Kidney capillary endothelial cell (primary cell): ENCODE measurements at places on chromosomes 2 and 18.

- no peak for DNase-seq
Measured at GRCh38 chr2:29307519-29307918, 192.3 kb downstream of the CLIP4 start.

DNA sequence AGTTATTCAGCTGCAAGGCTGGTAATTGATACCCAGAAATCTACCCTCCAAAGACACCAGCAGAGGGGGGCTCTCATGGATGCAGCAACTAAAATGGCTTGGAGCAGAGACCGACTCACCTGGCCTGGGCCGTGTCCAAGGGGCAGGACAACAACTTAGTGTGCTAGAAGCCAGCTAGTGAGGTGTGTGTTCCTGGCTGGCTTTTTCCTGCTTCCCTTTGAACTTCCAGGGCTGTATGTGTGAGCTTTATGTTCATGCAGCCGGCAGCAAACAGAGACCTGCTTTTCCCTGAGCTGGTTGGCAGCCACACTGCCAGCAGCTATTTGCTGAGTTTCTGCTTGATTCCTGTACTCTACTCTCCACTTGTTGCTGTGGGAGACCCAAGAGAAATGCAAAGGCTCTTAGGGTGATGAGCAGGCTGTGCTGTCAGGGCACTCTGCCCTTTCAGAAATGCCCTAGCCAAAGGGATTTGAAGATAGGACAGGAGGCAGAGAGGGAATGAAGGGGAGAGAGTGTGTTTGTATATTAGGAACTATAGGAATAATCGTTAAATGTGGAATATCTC lies 23.7 kb upstream of the GRP start:
- no peak for DNase-seq

DNA sequence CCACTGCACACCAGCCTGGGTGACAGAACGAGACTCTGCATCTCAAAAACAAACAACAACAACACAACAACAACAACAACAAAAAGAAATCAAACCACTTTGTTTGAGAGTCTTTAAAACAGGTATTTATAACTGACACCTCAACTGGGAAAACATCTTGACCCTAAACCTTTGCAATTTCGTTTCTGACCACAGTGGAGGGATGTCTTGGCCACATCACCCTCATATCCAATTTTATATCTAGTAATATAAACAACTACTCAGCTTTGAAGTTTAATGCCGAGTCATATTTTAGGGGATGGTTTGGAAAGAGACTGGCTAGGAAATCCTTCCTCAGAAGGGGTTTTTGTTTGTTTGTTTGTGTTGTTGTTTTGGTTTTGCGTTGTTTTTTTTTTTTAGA lies 37.8 kb upstream of the RMDN2 start:
- DNase-seq, result no peak

GRCh38 chr2:223696719-223697118 lies 94.6 kb upstream of the SCG2 start:
- peak; percentile 29 for DNase-seq

DNA sequence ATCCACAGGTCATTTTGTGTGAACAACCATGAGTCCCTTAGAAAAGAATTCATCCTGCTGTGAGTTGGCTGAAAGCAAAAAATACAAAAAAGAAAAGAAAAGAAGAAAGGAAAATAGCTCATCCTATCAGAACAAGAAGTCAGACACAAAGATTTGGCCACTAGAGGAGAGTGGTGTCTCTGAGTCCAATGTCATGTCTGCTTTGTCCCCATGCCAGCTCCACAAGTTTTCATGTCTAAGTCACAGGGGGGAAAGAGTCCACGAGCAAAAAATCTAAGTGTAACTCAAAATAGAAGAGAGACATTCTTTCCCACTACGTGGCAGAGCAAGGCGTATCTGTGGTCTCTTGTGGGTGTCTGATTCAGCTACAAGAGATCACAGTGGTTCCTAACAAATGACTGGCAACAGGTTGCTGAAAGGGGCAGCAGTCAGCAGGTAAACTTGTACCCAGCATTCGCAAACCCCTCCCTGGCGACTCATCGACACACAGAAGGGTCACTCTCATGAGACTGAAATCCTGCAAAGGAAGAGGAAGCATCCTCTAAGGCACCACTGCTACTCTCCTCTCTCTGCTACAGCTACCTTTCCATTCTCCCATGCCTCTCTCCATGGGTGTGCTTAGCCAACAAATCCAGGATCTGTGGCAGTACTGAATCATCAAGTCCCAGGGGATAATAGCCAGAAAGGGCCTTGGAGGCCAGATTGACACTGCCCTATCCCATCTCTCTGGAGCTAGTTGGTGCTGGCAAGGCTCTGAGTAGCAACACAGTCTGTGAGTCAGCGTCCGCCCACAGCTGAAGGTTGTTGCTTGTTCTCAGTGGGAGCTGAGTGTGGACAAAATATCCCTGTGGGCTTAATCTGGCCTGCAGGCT lies 123.0 kb upstream of the SLC39A10 start:
- DNase-seq, result no peak

GRCh38 chr2:3785220-3785889 lies 82.0 kb downstream of the DCDC2C start:
- no peak for DNase-seq

GRCh38 chr18:25985707-25986394 lies 104.6 kb downstream of the SS18 start:
- DNase-seq, result no peak

DNA sequence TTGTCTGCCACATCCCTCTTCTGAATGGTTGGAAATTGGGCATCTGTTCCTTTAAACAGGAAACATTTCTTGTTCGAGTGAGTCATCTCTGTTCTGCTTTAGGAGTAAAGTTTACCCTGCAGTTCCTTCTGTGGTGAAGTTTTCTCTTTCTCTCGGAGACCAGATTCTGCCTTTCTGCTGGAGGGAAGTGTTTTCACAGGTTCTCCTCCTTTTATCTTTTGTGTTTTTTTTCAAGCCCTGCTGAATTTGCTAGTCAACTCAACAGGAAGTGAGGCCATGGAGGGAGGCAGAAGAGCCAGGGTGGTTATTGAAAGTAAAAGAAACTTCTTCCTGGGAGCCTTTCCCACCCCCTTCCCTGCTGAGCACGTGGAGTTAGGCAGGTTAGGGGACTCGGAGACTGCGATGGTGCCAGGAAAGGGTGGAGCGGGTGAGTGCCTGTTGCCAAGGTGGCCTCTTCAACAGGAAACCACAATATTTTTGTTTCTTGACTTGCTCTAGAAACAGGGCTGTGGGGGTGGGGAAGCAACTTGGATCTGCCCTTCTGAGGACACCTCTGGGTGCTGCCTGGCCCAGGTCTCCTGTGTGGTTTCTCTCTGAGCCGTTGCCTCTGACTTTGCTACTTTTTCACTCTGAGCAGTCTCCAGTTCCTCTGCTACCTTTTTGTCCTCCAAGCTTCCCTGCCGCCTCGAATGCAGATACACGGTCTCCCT lies 2.2 kb upstream of the CASP8 start:
- peak; percentile 85 for DNase-seq

DNA sequence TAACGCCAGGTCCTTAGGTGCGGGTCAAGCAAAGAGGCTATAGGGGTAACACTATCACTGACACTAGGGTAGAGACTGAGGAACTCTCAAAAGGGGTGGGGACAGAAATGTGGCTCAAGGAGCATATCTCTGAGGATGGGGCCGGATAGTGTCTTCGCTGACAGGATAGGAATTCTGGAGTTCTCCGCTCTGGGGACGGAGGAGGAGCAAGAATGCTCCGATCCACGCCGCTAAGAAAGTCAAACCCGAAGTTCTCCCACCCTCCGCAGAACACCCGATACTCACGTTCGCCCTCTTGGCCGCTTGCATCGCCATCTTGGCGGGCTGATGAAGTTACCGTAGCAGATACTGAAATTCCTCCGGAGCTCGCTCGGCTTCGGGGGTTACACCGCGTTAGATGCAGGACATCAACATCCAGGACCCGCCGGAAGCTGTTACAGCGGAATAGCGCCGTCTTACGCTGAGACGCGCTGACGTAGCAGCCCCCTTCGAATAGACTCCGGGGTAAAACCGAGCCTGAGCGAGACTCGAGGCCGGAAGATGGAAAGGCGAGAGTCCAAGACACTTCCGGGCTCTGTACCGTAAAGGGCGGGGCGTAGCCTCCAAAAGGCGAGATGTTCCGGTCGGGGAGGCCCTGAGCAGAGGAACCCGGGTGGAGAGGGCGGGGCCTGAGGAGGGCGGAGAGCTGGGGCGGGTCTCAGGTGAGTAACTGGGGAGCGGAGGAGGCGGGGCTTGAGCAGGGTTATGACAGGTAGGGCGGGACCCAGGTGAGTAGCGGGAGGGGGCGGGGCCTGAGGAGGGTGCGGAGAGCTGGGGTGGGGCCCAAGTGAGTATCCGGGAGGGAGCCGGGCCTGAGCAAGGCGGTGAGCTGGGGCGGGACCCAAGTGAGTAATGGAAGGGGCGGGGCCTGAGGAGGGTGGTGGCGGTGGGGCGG lies at the start of gene SF3B6:
TSS of gene SF3B6 (minus strand) at position 412 of the 934 bp plus-strand sequence. CDS start at position 315, 97 bp downstream.
- DNase-seq, result peak; percentile 96

- no peak for DNase-seq
Measured at GRCh38 chr2:230589497-230590015, 123.1 kb upstream of the CAB39 start.

DNA sequence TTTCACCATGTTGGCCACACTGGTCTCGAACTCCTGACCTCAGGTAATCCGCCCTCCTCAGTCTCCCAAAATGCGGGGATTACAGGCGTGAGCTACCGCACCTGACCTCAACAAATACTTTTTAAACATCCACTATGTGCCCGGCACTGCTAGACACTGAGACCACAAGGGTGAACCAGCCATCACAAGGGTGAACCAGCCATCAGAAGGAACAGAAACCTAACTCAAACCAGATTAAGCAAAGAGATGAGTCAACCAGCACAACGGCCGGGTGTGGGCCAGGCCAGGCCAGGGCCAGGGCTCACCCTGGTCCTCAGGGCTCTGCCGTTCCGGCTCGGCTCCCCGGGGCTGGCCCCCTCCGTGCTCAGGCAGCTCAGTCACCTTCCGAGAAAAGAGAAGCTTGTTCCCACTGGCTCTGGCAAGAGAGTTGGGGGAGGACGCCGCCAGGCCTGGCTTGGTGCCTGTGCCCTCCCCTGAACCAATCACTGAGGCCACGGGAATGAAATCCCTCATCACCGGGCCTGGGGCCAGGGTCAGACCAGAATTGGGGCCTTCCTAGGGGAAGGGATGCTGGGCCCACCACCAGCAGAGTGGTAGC lies 4.4 kb downstream of the TEX44 start:
- no peak for DNase-seq

DNA sequence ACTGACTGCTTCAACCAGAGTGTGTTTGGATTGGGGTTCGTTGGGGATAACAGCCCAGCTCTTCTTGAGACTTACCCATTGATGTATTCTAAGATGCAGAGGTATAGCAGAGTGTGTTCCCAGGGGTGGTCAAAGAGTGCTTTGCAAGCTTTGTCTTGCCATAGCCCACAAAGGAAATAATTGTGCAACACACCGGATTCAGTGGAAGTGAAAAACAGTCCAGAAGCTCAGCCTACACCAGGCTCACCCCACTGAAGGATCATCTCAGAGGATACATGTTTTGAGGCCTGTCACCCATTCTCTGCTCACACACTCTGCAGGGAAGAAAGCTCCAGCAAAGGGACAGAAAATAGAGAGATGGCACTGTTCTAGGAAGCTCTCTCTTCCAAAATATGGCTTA lies 9.6 kb downstream of the CACNB4 start:
- DNase-seq, result no peak

GRCh38 chr2:145260081-145260480 lies 740.2 kb upstream of the ZEB2 start:
- DNase-seq, result no peak

- DNase-seq, result no peak
Measured at GRCh38 chr2:113273027-113273551, 5.6 kb downstream of the PAX8 start.

GRCh38 chr2:130289780-130290179 lies 52.9 kb upstream of the IMP4 start:
- no peak for DNase-seq

- no peak for DNase-seq
Measured at GRCh38 chr2:202355993-202356505, 20.1 kb upstream of the BMPR2 start.

- no peak for DNase-seq
Measured at GRCh38 chr2:113013336-113013661, 8.0 kb downstream of the IL36A start.

DNA sequence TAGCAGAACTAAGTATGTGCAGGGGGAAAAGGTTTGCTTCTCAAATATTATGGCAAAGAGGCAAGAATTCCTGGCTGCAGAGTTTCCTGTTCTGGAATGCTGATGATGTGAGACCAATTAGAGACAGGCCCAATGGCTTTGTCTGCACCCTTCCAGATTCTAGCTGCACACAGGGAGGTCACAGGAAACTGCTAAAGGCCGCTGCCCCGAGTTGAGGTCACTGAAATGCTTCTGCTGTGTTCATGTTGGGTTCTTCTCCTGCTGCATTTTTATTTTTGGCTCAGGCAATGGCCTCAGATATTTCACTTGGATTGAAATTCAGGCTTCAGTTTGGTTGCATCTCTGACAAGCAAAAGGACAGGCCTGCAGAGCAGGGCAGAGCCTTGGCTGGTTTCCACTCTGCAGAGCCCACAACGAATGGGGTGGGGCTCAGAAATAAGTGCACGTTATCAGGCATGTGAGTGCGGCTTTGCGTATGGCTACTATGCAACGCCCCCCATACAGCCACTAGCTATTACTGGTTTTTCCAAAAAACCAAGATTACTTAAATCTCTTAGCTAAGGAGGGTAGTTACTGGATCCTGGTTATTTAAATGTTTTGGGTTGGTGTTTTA lies 66.9 kb upstream of the FZD5 start:
- no peak for DNase-seq

GRCh38 chr2:39433586-39434195 lies 3.4 kb downstream of the MAP4K3 start:
- no peak for DNase-seq

GRCh38 chr2:155431004-155431507 lies 732.6 kb downstream of the KCNJ3 start:
- DNase-seq, result no peak

GRCh38 chr18:56199580-56200330 lies 438.6 kb downstream of the TXNL1 start:
- DNase-seq, result peak; percentile 75
